Kidney epithelial cell (primary cell): ENCODE measurements at places on chromosomes 5 and 9.

DNA sequence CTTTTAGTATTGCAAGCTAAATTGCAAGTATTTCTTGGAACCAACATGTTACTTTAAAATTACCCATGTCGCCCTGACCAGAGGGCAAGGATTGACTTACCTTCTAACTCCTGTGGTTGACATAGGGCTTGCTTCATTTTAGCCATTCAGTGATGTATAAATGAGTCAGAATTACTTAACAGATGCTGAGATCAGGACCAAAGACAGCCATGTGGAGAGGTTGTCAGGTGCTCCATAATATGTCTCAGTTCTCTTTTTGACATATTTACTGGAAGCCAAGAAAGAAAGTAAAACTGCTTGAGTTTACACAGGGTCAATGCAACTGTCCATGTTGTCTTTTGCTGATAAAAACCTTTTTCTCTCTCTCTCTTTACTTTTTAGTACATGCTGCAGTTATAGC is 33.2 kb downstream of the F2RL2 start:
- no peak for DNase-seq

DNA sequence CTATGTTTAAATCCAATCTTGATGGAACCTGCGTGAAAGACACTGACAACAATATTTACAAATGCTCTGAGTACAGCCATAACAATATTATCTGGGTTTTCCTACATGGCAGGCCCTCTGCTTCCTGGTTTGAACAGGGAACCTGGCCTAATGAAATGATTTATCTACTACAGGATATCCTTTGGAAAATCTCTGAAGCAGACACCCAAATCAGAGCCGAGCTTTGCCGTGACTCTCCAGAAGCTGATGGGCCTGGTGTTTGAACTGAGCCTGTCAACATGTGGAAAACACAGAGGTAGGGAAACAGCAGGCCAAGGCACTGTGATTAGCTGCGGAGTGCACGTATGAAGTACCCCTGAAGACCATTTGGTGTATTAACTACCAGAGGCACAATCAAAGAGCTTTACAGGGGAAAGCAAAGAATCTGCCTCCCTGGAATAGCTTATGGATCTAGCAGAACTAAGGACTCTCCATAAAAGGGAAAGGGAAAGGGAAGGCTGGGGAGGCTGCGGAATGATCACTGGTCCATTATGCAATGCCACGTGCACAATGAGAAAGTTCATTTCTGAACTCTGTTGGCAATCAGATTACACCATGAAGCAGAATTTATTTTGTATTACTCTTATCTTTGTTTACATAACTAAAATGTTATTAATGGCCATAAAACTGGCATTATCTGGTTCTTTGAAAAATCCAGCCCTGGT is 321.9 kb downstream of the EBF1 start:
- no peak for DNase-seq

- DNase-seq = no peak
Observed at GRCh38 chr5:14830210-14831005, 41.2 kb downstream of the ANKH start.

GRCh38 chr9:137446851-137447471 is 5.8 kb upstream of the ENTPD8 start:
- no peak for DNase-seq

DNA sequence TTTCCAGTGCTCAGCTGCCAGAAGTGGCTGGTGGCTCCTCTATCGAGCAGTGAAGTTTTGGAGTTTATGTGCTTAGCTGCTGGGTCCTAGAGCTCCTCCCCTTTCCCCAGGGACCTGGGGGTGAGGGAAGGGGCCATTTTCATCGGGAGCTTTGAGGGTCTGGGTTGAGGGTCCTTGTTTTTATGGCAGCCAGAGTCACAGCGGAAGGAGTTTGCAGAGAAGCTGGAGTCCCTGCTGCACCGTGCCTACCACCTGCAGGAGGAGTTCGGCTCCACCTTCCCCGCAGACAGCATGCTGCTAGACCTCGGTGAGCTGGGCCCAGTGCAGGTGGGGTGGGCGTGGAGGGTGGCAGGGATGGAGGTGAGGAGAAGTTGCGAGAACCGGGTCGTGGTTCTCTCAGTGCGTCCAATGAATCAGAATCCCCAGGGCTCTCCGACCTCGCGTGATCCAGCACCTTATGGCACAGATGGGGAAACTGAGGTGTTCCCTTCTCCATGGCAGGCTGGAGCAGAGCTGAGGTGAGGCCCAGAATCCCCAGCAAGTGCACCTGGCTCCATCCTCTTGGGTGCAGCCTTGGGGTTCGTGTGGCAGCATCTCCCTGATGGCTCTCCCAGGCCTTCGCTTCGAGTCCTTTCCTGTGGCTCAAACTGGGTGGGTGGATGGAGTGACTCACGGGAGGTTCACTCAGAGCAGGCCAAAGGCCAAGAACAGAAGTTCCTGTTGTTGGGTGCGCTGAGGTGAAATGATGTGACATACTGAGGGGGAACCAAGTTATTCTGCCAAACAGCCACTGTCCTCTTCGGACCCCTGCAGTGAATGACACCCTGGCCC is 21.7 kb upstream of the DOLPP1 start:
- DNase-seq = no peak

DNA sequence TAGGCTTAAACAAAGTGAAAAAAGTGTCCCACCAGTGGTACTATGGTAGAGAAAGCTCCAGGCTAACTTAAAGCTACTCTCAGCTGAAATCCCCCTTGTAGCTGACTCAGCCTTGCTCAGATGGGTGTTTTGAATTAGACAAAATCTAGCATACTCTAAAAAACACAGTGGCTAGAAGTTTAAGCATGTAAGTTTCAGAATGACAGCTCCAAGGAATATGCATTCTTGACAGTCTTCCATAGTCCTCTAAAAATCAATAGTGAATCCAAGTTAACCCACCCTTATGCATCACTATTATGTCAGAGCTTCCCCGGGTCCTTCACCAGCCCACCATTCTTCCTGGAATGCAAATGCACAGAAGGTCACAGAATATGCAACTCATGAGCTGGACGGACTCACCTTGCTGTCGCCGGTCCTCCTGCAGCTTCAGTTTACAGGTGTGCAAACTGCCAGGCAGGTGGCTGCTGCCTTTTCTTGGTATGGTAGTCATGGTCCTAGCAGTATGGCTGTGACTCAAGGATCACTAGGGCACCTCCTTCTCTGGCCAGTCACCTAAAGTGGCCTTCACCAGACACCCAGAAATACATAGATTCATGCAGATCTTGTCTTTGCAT is 668 bp downstream of the RANBP3L start:
- DNase-seq = no peak

DNA sequence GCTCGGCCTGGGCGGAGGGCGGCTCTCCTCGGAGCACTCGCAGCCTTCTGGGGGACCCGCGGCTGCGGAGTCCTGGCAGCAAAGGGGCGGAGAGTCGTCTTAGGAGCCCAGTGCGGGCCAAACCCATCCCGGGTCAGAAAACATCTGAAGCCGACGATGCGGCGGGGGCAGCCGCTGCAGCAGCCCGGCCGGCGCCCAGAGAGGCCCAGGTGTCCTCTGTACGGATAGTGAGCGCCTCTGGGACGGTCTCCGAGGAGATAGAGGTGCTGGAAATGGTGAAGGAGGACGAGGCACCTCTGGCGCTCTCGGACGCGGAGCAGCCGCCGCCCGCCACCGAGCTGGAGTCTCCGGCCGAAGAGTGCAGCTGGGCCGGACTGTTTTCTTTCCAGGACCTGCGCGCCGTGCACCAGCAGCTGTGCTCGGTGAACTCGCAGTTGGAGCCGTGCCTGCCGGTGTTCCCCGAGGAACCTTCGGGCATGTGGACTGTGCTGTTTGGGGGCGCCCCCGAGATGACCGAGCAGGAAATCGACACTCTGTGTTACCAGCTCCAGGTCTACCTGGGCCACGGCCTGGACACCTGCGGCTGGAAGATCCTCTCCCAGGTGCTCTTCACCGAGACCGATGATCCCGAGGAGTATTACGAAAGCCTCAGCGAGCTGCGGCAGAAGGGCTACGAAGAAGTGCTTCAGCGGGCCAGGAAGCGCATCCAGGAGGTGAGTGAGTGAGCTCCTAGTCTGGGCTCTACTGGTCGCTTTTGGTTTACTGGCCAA is 1.2 kb downstream of the JMY start:
- no peak for DNase-seq

- DNase-seq = no peak
Observed at GRCh38 chr5:40791715-40792139, 6.4 kb downstream of the PRKAA1 start.

DNA sequence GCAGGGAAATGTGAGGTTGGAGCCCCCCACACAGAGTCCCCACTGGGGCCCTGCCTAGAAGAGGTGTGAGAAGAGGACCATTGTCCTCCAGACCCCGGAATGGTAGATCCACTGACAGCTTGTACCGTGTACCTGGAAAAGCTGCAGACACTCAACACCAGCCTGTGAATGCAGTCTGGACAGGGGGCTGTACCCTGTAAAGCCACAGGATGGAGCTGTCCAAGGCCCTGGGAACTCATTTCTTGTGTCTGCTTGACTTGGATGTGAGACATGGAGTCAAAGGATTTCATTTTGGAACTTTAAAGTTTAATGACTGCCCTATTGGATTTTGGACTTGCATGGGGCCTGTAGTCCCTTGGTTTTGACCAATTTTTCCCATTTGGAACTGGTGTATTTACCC is 535.0 kb upstream of the MEF2C start:
- DNase-seq = no peak

DNA sequence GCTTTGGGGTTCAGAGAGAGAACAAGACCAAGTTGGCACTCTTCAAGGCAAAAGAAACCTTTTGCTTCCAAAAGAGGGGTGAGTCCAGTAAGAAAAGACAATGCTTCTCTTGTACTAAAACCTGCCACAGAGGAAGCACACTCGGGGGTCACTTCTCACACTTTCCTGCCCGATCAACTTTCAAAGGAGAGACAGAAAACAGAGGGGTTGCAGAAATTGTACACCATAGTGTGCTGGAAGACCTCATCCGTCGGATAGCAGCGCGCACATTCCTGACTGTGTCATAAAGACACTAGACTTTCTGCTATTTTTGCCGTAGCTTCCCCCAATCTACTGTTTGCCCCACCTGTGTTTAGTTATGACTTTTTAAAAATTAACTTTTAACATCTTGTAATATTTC is 66.9 kb downstream of the OR2K2 start:
- DNase-seq = no peak

GRCh38 chr9:100700689-100701318 is 122.9 kb downstream of the CAVIN4 start:
- no peak for DNase-seq

DNA sequence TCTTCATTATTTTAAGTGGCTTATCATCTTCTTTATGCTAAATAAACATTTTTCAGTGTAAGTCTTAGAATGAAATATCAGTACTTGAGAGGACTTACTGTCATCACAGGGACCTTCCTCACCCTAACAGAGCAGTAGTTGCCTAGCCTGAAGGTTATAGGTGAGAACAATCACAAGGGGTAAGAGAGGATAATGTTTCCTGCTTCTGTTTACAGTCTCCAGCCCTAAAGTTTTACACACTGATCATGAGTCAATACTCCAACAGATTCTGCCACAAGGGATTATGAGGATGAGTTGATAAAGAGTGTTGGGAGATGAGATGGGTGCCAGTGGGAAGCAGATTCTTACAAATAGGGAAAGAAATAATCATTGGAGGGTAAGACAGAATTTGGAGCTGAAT is 265.1 kb upstream of the DAB2 start:
- DNase-seq = no peak

GRCh38 chr9:11328326-11328725 is 715.5 kb upstream of the PTPRD start:
- DNase-seq = no peak

DNA sequence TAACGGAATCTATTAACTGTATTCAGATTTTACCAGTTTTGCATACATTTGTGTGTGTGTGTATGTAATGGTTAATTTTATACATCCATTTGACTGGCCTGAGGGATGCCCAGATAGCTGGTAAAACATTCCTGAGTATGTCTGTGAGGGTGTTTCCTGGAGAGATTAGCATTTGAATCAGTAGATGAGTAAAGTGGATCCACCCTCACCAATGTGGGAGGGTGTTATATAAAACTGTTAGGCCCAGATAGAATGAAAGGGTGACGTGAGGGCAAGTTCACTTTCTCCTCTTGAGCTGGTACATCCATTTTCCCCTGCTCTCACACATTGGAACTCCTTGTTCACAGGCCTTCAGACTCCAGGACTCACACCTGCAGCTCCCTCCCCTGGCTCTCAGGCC is 88.7 kb downstream of the EMB start:
- no peak for DNase-seq

- no peak for DNase-seq
Observed at GRCh38 chr9:86546712-86547111, 192.5 kb upstream of the TUT7 start.

- no peak for DNase-seq
Observed at GRCh38 chr5:1643651-1644392, 120.1 kb upstream of the LPCAT1 start.

DNA sequence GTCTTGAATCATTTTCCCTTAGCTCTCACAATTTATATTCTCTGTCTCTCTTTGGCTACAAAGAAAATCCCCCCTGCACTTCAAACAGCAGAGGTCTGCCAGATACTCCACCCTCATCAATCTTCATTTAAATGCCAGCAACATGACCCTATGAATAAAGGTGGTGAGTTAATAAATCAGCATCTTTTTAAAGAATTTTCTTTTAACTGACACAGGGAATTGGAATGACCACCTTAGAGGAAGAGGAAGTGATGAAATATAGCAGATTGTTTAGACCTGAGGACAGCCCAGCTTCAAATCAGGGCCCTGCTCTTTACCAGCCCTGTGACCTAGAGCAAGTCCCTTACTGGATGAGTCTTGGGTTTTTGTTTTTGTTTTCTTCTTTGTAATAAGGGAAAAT is 223.1 kb upstream of the PAPPA start:
- no peak for DNase-seq

GRCh38 chr5:96370976-96371375 is 62.1 kb downstream of the PCSK1 start:
- no peak for DNase-seq

GRCh38 chr9:110579862-110580219 is 300 bp upstream of the SVEP1 start:
- DNase-seq = no peak

GRCh38 chr9:121298016-121298538 is 30.1 kb downstream of the GSN start:
- no peak for DNase-seq

GRCh38 chr5:10046676-10047075 is 203.0 kb downstream of the ATPSCKMT start:
- no peak for DNase-seq

GRCh38 chr5:110342683-110343082 is 383.8 kb downstream of the TMEM232 start:
- DNase-seq = no peak

- no peak for DNase-seq
Observed at GRCh38 chr9:69621730-69622460, 50.3 kb downstream of the APBA1 start.

GRCh38 chr9:114499941-114500696 is 5.2 kb downstream of the WHRN start:
- no peak for DNase-seq

- no peak for DNase-seq
Observed at GRCh38 chr9:127796225-127796813, 6.4 kb upstream of the FPGS start.
